Activated T-cell treated with anti-CD3 and anti-CD28 coated beads, Interleukin-2, amount 50 U/mL, for 24 hours (primary cell): ENCODE measurements at places on chromosomes 2 and 18.

GRCh38 chr18:29780816-29781215, 1261.7 kb downstream of the DSC3 start:
- DNase-seq, result no peak

DNA sequence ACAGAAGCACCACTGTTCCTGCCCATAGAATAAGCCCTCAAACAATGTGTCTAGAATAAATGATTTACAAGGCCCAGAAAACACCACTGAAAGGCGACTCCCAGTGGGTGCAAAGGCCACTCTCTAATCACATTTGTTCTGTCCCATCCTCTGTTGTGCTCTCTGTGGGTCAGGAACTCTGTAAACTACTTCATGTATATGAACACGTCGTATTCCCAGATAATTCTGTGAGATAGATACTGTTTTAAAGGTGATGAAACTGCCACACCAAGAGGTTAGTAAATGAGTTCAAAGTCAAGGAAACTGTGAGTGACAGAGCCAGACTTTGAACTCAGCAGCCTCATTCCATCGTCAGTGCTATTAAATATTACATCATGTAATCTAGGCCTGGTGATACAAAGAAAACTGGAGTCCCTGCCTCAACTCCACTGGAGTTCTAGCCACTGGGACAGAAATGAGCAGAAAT, 269.7 kb upstream of the DCC start:
- no peak for DNase-seq

DNA sequence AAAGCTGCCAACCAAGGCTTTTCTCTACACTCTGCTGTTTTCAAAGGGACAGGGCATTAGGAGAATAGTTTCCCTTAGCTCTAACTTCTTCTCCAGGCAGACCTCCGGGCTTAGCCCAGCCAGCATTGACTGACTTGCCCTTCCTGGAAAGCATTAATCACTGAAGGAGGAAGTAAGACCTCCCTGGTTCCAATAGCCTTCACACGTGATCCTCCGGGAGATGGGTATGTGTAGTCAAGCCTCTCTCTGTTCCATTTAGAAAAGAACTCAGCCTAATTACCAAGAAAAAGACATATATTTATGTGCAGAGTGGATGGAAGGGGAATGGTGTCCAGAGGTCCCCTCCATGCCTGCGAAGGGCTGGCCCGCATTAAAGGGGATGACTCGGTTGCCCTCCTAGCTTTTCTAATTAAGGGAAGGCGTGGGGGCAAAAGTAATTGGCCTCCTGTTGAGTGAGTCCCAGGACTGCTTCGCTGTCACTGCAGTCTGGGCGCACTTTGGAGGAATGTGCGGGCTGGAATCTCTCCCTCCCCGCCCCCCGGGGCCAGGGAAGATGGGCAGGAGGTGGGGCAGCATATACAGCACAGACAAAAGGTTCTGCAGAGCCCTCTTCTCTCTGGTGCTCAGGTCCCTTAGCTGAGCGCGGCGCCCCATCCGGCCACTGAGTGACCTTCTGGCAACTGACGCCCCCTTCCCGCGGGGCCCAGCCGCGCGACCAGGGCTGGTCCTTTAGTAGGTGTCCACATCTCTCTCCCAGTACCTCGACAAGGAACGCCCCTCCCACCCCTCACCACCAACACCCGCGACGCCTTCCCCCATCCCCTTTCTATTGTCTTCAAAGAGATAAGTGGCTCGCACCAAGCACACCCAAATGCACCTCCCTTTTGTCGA, 686.0 kb downstream of the NRXN1 start:
- no peak for DNase-seq

DNA sequence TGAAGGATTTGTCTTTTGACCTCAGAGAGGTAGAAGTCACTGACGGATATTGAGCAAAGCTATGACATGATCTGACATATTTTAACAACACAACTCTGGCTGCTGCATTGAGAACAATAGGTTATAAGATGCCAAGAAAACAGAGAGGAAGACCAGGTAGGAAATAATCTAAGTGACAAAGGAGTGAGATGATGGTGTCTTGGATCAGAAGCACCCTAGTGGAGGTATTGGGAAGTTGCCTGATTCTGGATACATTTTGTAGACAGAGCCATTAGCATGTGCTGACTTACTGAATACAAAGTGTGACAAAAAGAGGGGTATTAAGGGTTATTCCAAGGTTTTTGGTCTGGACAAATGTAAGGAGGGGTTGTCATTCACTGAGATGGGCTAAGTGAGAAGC, 1438.1 kb downstream of the DPP10 start:
- DNase-seq, result no peak

DNA sequence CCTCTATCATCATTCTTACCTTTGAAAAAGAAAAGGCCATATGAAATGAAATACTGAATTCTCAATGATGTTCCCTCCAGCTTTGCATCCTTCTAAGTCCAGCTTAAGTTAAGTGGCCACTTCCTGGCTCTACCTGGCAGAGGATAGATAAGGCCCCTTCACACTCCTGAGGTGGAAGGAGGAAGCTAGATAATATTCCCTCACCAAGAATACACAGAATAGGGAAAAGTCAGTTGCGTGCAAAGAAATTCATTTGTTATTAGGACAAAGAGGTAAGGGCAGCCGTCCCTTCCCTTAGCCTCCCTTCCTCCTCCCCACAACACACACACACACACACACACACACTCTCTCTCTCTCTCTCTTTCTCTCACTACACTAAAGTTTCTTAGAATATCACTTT, 37.5 kb downstream of the OLA1 start:
- no peak for DNase-seq

- no peak for DNase-seq
Observed at GRCh38 chr18:72091369-72091768, 452.8 kb downstream of the CBLN2 start.

DNA sequence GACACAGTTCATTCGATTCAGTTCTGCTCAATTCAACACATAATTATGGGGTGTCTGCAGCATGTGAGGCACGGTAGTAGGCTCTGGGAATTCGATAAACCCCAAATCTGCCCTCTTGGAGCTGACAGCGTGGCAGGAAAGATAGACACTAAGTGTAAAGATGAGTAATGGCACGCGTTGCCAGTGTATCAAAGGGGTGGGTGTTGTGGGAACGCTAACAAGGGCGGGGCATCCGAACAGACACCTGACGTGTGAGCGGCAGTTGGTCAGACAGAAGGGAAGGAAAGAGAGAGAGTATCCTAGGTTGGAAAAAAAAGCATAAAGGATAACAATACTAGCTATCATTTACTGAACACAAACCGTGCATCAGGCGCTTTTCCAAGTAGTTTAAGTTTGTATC, 125.7 kb upstream of the HAAO start:
- DNase-seq, result no peak

- DNase-seq, result peak; percentile 27
Observed at GRCh38 chr2:188524519-188525113, 232.9 kb downstream of the GULP1 start.

- DNase-seq, result no peak
Observed at GRCh38 chr2:12363569-12363968, 353.2 kb upstream of the TRIB2 start.

DNA sequence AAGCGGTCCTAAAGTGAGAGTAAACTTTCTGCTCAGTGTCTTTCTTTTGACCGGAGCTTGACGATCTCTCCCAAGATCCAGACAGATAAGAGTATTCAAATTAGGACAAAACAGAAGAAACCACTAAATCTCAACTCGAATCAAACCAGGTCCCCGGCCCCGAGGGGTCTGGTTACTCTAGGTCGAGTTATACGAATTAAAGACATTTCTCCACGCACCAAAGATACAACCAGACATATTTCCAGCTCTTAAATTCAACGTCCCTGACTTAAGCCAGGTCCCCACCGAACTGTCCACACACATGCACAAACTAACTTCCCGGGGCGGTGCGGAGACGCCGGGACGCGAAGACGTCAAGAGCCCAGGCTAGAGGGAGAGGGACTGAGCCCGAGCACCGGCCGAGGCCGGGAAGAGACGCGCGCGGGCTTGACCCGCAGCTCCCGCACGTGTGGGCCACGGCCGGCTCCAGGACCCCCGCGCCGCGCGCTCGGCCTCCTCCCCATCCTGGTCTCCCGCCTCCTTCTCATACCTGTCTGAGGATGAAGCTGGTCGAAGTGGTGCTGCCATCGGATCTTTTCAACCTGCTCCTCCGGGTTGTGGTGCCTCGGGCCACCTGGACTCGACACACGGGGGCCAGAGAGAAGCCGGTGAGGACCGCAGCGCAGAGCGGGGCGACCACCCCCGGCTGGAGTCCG, 896 bp downstream of the CACNB4 start:
- peak; percentile 39 for DNase-seq

DNA sequence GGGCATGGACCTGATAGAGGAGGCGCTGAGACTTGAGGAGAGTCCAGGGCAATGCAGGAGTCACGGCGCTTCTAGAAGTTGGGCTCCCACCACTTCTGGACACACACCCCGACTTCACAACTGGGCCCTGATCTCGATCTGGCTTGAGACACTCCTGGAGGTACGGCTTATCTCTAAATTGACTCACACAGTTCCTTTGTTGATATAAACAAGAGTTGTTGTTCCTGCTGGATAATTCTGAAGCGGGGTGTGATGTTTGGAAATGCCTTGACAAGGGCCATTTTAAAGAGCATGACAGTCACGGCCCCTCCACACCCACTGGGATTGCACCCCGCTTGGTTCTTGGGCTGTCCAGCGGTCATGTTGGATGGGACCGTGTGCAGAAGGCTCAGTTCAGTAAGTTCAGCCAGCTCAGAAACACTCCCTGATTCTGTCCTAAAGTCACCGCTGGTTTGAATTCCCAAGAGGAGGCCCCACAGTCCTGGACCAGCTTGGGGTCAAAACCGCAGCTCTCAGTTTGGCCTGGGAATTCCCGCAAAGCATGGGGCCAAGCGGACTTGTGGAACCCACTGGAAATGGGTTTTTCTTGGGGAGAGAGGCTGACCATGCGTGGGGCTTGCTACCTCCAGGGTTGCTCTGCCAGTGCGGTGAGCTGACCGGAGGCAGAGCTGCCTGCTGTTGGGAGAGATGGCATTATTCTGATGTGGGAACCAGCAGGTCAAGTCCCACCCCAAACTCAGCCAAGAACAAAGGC, 9.3 kb upstream of the NEU2 start:
- no peak for DNase-seq

GRCh38 chr2:13578547-13578946, 861.8 kb downstream of the TRIB2 start:
- DNase-seq, result no peak

GRCh38 chr18:47901624-47902362, 28.7 kb downstream of the SMAD2 start:
- DNase-seq, result no peak

- no peak for DNase-seq
Observed at GRCh38 chr18:10715791-10716190, 190.0 kb downstream of the NAPG start.

DNA sequence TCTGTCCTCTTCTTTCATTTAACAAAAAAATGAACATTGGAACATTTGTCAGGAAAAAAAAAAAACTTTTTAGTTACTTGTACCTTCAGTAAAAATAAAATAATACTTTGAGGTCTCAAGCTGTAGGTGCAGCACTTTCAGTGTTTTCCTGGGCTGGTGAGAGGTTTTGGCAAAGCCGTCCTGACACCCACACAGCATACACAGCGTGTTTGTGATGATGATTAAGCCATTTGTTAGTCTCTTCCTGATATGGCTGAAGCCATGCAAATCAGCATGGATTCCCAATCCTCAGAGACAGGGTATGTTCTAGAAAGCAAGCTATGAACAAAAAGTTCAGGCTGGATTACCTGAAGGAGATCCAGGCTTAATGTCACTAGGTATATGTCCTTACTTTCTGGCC, 236.8 kb downstream of the ZNF516 start:
- no peak for DNase-seq

- DNase-seq, result no peak
Observed at GRCh38 chr2:7024261-7024660, 107.0 kb downstream of the RNF144A start.

DNA sequence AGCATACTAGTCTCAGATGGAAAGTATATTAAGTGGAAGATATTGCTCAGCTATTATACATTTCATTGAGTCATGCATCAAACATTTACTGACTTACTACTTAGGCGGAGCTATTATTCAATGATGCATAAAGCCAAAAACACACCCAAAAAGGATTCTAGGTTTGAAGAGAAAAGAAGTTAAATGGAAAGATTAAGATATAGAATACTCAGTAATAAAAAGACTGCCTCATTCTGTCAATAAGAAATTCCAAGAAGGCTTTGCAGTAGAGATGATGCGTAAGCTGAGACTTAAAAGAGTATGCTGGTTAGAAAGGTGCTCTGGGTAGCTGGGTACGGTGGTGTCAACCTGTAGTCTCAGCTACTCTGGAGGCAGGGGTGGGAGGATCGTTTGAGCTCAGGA, 27.6 kb downstream of the STK17B start:
- DNase-seq, result peak; percentile 46

DNA sequence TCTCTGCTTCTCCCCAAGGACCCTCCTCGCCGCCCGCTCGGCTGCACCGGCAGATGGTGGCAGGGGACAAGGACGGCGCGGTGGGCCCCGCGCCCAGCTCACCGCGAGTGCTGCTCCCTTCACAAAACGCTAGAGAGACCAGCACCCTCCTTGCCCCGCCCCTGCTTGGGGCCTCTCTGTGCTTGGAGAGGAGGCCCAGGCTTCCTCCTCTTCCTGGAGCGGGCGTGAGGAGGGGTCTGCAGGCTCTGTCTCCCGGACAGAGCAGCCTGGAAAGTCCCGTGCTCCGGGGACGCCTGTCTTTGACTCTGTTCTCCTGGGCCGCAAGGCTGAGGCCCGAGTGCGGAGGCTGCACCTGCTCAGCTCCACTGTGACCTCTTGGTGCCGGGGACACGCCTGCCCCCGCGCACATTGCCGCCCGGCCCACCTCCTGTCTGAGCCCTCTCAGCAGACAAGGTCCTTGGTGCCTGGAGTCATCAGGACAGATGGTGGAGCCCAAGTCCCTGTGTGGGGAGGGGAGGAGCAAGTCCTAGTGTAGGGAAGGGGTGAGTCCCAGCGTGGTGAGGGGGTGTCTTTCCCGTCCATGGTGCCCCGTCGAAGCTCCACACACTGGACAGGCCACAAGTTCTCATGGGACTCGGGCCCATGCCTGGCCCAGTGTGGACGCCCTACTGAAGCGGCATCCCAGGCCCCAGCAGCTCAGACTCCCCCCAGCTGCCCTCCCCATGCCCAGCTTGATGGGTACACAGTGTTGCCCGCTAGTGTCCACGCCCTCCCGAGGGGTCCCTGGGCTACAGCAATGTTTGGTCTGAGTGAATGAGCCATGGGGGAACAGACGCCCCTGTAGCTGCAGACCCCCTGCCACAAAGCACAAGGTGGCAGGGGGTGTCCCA, 33.8 kb downstream of the RTP5 start:
- DNase-seq, result no peak

DNA sequence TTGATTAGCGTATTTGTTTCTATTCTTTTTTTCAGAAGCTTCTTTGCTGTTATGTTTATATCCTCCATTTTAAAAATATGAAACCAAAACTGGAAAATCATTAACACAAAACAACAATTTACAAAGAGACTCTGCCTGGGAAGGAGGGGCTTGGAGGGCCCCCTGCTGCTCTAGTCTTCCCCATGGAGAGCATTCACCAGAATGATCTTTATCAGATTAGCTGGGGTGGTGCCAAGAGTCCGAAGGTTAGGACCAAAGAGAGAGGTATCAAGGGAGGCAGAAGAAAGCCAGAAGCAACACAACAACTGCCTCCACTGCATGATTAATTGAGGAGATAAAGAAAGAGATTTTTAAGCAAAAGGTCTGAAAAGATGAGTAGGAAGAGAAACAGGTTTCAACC, 218.6 kb downstream of the IRS1 start:
- no peak for DNase-seq
